ENCODE measurements at places on chromosomes 5 and 9. TPM values are rescaled to one million over a fixed set of nuclear protein-coding genes. Genes with fewer than 3 reads are reported as not detected.

DNA sequence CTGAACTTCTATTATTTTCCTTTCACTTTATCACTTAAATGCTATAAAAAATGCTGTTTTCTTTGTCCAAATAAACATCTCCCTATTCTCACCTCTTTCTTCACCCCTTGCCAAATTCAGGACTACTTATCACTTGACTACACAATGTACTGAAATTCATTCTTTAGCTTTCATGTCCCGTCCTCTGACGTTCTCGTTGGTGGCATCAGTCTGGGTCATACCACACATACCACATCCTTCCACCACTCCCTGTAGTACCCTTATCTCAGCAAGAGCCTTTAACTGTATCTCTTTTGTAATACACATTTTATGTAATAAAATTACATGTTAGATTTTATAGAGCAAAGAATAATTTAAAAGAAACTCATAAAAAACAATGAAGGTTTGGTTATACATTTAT lies 231.1 kb upstream of the PAPPA start:
- DNase-seq = no peak

FOXI1 gene
- not detected for total RNA-seq

GRCh38 chr5:161095953-161096352 lies 243.9 kb upstream of the ATP10B start:
- DNase-seq = no peak

- DNase-seq = no peak
Measured at GRCh38 chr9:127153501-127153900, 31.1 kb upstream of the ANGPTL2 start.

- no peak for DNase-seq
Measured at GRCh38 chr9:127207734-127208410, 56.7 kb upstream of the GARNL3 start.

GRCh38 chr9:113738496-113738892 lies 137.6 kb upstream of the ZNF618 start:
- no peak for DNase-seq

DNA sequence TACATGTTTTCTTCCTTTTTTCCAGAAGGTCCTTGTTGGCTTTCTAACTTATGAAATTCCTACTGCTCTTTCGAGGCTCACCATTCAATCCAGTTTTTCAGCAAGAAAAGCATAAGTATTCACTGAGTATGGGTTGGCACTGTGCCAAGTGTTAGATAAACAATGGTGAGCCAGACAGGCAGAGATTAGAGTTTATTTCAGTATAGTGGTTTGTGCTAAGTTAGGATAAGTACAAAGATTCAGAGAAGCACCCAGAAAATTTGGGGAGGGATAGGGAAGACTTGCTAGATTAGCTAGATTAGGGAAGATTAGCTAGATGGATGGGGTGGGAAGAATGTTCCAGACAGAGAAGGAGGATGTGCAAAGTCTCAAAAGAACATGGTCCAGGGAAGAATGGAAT lies 122.9 kb downstream of the OXCT1 start:
- peak; percentile 20 for DNase-seq

DNA sequence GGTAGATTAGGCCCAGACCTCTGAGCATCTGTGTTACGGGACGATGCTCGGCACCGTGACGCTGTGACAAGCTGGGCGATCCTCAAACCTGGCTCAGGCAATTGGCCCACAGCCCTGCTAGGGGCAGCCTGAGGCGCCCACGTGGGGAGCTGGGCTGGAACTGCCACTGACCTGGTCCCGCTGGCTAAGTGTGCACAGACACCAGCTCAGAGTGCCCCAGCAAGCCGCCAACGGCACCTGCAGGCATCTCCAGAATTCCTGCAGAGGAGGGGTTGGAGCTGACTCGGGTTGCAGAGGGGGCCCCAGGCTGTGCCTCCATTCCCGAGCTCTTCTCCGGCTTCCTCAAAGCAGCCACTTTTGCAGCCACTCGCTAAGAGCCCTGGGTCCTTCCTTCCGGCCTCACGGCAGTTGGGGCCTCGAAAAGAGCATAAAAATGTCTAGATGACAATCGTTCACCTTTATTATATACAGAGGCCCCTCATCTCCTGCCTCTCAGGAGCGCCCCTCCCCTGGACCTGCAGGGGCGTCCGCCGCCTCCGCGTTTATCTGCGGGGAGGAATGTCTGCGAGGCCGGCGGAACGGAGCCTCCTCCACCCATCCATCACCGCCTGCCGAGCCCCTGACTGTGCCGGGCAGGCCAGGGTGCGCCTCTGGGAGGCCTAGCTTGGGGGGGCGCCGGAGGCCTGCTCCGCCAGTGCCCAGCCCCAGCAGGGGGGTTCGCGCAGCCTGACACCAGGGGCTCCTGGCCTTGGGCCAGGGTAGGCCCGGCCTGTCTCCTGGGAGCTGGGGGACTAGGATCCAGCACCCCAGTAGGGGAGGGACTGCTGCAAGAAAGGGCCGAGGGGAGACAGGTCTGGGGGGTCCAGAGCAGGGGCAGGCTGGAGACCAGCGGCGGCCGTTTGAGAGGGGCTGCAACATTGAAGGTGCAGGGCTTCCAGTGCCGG lies 144.9 kb downstream of the BARX1 start:
- no peak for DNase-seq

DNA sequence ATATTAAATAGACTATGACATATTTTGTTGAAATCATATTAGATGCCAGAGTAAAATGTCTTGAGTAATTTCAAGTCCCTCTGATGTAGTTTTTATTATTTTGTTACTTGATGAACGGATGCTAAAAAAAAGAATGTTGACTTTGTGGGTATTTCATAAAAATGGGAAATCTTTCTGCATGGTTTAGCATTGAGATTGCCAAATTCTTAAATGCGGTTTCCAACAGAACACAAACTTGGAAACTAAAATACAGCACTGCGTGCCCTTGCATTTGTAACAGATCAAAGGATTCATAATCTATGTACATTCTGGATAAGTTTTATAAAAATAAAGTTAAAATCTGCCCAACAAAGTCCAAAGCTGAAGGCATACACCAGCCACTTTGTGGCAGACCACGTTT lies 425.5 kb upstream of the DAB2 start:
- DNase-seq = no peak
